ENCODE measurements at places on chromosomes 2 and 18.
A peak's percentile ranks its signal among the peaks of the same experiment; 100 is the strongest.

- no peak for DNase-seq
Measured at GRCh38 chr2:47221039-47221438, 65.9 kb upstream of the STPG4 start.

DNA sequence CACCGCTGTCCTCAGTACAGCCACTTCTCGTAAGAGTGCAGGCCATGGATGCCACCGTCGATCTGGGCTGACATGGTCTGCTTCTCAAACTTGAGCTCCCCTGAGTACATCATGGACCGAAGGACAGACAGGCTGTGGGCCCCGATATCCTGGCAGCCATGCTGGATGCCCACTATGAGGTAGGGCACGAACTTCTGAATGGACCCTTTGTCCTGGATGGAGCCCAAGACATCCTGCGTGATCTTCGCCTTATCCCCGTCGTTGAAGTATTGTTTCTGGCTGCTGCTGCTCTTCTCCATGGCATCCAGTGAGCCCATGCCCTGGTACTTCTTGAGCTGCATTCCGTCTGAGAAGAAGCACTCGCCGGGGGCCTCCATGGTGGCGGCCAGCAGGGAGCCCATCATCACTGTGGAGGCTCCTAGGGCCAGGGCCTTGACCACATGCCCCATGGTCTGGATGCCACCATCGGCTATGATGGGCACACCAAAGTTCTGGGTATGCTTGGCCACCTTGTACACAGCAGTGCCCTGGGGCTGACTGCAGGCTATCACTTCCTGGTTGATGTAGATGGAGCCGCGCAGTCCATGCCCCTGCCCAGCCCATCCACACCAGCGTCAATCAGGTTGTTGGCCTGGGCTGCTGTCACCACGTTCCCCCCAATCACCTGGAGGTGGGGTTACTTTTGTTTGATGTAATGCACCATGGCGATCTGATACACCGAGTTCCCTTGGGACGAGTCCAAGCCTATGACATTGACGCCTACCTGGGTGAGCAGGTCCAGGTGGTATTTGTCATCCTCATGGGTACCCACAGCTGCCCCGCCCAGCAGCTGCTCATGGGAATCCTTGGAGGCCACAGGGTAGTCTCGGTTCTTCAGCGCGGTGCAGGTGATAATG lies 21.8 kb downstream of the CFLAR start:
- DNase-seq, result no peak

DNA sequence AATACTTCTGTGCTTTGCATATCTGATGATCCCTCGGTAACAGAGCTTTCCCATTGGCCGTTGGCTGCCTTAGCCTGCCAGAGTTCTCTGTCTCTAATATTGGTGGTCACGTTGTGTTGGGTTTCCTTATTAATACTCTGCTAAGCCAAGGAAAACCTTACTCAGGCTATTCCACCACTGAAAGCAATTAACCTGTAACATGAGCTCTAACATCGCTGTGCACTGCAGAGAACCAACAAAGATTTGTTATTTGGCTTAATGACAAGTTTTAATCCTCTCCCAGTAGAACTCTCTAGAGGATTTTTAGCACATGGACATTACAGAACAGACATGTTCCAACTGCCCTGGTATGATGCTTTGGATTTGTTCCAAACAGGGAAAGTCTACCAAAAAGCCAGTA lies 825.9 kb upstream of the POU3F3 start:
- no peak for DNase-seq

GRCh38 chr2:85002534-85002933 lies 31.6 kb downstream of the KCMF1 start:
- no peak for DNase-seq

DNA sequence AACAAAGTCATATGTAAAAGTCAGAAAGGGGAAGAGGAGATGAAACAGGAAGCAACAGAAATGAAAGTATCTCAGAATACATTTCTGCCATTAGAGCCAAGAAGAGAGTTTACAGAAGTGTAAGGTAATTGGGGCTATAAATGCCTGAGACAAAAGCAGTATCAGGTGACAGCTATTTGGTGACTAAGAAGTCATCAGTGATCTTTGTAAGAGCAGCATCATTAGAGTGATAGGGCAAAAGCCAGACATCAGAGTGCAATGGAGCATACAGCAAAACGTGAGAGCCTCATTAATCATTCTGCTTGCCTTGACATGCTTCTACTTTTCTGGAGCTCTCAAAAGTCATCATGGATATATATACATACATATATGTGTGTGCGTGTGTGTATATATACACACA lies 804.7 kb upstream of the PIK3C3 start:
- DNase-seq, result no peak

DNA sequence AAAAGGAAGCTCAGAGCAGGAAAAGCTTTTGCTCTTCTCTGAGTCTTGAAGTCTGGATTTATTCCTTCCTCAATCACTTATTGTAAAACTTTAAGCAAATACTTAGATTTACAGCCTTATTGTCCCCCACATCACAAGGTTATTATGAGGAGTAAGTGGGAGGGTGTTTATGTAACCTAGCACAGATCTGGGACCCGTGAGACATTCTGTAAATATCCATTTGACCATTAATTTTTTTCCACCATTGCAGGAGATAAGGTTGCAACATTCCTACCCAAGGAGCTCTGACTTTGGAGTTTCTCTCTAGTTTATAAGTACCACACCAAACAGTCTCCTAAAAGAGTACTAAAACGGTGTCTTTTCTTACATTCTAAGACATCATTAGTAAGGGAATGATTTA lies 52.1 kb upstream of the CTIF start:
- no peak for DNase-seq

GRCh38 chr2:11288431-11288830 lies 56.0 kb downstream of the ROCK2 start:
- DNase-seq, result no peak

GRCh38 chr18:3328532-3328931 lies 66.6 kb downstream of the MYL12B start:
- DNase-seq, result no peak

DNA sequence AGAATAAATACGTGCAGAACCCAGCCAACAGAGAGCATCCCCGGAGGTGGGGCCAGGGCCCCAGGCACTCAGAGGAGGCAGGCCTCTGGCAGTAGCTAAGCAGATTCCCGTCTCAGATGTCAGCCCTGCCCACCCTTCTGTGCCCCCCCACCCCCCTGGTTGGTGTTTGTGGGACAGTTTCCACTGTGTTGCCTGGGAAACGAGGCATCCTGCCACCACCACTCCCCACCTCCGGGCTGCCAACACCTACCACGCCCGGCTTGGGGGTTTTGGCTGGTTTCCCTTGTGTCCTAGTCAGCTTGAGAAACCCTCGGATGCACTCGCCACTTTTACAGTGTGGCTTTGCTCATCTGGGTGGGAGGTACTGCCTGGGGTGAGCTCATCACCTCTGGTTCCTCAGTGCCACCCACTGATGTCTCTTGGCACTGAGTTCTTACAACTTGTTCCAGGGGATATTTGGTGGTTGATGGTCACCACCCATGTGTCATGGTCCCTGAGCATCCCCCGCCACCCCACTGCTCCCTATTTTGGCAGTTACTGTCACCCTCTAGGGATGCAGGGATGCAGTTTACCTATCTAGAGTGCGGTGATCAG lies 72.4 kb upstream of the YWHAQ start:
- peak; percentile 77 for DNase-seq

- no peak for DNase-seq
Measured at GRCh38 chr2:17805717-17806363, 10.4 kb upstream of the MSGN1 start.

DNA sequence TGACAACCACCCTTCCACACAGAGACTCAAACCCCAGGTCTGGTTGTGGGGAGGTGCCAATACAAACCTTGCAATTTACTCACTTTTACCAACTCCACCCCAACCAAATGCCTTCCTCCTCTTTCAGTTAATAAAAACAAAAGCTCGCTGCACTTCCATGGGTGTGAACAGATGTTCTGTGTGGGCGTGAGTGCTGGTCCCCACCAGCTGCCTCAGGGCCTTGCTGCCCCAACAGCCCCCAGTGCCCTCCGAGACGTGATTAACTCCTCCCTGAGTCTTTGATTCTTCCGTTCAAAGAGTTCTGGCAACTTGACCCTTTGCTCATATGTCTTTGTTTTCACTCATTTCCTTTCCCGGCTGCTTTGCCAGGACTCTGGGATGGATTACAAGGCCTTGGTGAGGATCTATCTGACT lies 258.9 kb upstream of the CXCR4 start:
- DNase-seq, result no peak

DNA sequence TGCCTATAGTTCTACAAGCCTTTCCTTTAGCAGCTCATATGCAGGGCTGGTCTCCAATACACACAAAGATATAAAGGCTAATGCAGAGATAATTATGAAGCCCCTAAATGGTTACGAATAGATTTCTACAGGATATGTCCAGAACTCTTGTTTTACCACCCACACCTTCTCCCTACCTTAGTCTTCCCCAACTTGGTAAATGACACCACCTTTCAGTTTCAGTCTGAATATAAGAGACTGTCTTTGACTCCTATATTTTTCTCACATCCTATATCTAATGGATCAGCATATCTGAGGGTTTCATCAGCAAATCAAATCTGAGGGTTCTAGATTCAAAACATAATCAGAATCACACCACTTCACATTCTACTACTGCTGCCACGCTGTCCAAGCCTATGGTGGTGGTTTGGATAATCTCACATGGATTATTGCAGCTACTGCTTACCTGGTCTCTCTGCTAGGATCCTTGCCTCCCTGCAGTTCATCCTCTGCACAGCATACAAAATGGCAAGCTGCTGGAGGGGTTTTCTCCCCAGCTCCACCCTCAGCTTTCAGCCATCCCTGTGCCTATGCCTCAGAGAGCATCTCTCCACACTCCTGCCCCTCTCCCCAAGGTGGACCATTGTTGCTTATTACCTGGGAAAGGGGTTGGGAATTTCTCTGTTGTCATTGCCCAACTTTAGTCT lies 178.0 kb upstream of the SPOPL start:
- DNase-seq, result no peak

DNA sequence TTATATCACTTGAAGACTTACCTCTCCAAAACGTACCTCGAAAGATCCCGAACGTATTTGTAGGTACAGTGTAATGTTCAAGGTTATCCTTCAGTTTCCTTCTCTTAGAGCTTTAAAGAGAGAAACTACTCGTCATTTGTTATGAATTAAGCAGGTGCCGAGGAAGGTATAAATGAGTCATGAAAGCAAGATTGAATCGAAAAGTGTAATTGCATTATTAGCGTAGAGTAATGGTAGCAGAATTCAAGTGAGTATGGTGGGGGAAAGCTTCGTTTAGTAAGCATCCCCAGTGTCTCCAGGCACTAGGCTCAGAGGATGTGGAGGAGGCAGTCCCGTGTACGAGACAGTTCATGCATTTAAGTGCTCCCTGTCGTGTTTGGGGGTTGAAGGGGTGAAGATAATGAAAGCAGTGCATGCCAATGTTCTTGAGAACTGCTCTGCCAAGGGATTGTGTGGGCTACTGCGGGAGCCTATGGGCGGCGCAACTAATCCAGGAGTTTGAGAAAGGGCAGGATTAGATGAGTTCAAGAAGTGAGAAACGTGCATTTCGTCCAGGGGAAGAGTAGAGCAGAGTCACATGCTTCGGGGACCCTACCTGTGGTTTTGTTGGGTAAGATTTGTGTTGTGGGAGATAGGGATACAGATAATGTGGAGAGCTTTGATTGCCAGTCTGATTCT lies 858 bp downstream of the POLR1B start:
- no peak for DNase-seq

DNA sequence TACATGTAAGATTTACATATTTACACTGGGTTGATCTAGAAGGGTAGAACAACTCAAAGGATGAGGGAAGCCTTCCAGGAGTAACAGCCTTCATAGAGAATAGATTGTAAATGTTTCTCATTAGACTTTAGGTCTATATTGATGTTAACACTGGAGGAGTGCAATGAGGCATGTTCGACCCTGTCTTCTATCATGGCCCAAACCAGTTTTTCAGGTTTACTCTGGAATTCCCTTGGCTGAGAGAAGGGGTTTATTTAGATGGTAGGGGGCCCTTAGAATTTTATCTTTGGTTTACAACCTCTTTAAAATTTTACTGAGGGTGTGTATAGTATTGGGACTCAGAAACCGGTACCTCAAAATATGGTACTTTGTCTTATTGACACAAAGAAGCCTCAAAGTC lies 634.9 kb upstream of the PIK3C3 start:
- DNase-seq, result no peak

- no peak for DNase-seq
Measured at GRCh38 chr2:232386490-232386739, 7.9 kb downstream of the ALPP start.

DNA sequence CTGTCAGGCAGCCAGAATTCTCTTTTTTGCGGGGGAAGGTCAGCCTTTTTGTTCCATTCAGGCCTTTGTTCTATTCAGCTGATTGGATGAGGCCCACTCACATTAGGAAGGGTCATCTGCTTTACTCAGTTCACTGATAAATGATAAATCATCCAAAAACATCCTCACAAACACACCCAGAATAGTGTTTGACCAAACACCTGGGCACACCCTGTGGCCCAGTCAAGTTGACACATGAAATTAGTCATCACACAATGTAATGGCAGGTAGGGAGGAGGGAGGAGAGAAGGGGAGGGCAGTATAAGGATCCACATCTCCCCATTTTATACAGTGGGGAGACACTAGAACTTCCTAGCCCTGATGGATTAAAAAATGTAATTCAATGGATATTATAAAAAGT lies 8.3 kb upstream of the RMC1 start:
- no peak for DNase-seq

GRCh38 chr2:108591163-108591562 lies 56.9 kb downstream of the LIMS1 start:
- no peak for DNase-seq

DNA sequence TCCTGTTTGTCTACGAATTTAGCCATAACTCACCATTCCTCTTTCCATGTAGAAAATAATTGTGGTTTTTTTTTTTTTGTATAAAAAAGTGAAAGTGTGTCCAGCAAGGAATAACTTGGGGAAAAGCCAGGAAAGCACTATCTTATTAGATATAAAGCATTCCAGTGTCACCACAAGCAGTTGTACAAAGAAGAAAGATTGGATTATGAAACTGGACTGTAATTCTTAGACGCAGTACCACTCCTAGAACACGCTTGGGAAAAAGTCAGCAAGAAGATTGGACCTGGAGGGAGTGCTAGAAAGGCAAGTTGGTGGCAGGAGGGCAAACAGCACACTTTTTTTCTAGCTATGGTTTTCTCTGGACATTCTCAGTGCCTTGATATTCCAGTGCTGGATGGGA lies 186.7 kb downstream of the PARD3B start:
- DNase-seq, result no peak

- no peak for DNase-seq
Measured at GRCh38 chr18:10006311-10006893, 92.6 kb downstream of the VAPA start.

- DNase-seq, result no peak
Measured at GRCh38 chr2:42250925-42251324, 81.8 kb downstream of the EML4 start.

All from stimulated activated CD4-positive, alpha-beta T cell treated with anti-CD3 and anti-CD28 coated beads, Interleukin-15, amount 100 ng/mL, for 48 hours (primary cell).